ENCODE measurements at places on chromosomes 3 and 15.

GRCh38 chr3:166191411-166191810 lies 354.2 kb upstream of the BCHE start:
- no peak overlapping the region for H3K27ac ChIP-seq
- H3K4me3 ChIP-seq, result no peak overlapping the region
- no peaks in the 10 kb centered on the region for H3K36me3 ChIP-seq
- no peaks in the 10 kb centered on the region for H3K4me1 ChIP-seq
- DNase-seq, result no peak
- no peaks in the 10 kb centered on the region for H3K27me3 ChIP-seq

DNA sequence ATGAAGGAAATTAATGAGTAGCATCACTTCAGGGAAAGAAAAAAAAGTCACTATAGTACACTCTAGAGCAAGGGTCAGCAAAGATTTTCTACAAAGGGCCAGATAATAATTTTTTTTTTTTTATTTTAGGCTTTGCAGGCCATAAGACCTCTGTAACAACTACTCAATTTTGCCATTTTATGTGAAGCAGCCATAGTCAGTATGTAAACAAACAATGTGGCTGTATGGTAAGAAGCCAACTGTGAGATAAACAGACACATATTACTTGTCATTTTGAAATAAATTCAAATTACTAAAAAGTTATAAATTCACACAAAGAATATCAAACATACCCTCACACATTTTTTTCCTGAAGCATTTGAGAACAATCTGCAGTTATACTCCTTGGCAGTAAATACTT lies 40.6 kb downstream of the SCAPER start:
- no peak overlapping the region for H3K27ac ChIP-seq
- DNase-seq, result no peak
- peaks cover 11% of the 10 kb centered on the region for H3K36me3 ChIP-seq
- no peaks in the 10 kb centered on the region for H3K27me3 ChIP-seq
- H3K4me1 ChIP-seq, result peaks cover 22% of the 10 kb centered on the region

- H3K36me3 ChIP-seq, result peaks cover 13% of the 10 kb centered on the region
- no peak for DNase-seq
- H3K27me3 ChIP-seq, result no peaks in the 10 kb centered on the region
- no peak overlapping the region for H3K4me3 ChIP-seq
- H3K4me1 ChIP-seq, result peaks cover 53% of the 10 kb centered on the region
- no peak overlapping the region for H3K27ac ChIP-seq
Observed at GRCh38 chr3:15316998-15317435, 15.4 kb downstream of the SH3BP5 start.

DNA sequence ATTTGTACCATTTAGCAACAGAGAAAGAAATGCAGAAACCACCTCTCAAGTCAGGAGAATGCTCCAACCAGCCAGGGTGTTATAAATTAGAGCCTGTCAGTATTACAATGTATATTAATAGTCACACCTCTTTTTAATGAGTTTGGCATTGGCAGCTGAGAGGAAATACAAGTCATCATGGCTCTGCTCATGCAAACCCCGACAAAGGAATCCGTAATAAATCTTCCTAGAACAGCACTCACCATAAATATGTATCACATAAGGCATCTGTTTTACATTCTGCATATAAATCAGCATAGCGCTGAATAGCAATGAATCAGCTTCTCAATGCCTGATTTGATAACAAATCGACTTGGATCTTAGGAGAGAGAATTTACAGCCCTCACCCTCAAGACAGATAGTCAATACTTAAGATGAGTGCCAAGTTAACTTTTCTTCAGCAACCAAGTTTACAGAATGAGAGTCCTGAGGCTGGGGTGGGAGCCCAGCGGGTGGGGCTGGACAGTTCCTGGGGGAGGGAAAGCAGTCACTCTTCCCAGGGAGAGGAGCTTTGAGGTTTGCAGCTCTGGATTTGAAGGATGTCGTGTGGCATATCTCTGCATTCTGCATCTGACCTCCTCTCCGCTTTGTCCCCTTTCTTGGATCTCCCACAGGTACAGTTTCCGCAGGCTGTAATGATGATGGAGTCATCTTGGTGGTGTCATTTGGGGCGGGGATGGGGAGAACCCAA lies 1034.4 kb upstream of the NR2F2 start:
- no peak overlapping the region for H3K27ac ChIP-seq
- peaks cover 10% of the 10 kb centered on the region for H3K4me1 ChIP-seq
- H3K27me3 ChIP-seq, result peaks cover 56% of the 10 kb centered on the region
- no peaks in the 10 kb centered on the region for H3K36me3 ChIP-seq
- no peak overlapping the region for H3K4me3 ChIP-seq
- no peak for DNase-seq

DNA sequence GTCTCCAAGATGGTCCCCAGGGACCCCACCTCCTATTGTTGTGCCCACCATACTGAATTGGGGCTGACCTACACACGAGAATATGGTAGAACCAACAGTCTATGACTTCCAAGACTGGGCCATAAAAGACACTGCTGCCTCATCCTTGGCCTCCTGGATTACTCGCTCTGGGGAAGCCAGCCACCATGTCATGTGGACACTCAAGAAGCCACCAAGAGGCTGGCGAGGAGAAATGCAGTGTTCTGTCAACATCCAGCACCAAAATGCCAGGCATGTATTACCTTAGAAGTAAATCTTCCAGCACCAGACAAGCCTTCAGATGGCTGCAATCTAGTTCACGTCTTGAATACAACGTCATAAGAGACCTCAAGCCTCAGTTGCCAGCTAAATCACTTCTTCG lies 17.1 kb upstream of the TPM1 start:
- H3K4me1 ChIP-seq, result no peaks in the 10 kb centered on the region
- H3K27ac ChIP-seq, result no peak overlapping the region
- H3K36me3 ChIP-seq, result no peaks in the 10 kb centered on the region
- no peak overlapping the region for H3K4me3 ChIP-seq
- peaks cover 33% of the 10 kb centered on the region for H3K27me3 ChIP-seq
